Activated CD8-positive, alpha-beta memory T cell treated with anti-CD3 and anti-CD28 coated beads for 1 hour (primary cell): ENCODE measurements at places on chromosomes 12 and 14.

- DNase-seq = no peak
These were observed 13.7 kb upstream of the TCTN1 start for GRCh38 chr12:110600254-110600653.

- DNase-seq = no peak
These were observed 72.1 kb upstream of the SRSF5 start for GRCh38 chr14:69694730-69695281.

DNA sequence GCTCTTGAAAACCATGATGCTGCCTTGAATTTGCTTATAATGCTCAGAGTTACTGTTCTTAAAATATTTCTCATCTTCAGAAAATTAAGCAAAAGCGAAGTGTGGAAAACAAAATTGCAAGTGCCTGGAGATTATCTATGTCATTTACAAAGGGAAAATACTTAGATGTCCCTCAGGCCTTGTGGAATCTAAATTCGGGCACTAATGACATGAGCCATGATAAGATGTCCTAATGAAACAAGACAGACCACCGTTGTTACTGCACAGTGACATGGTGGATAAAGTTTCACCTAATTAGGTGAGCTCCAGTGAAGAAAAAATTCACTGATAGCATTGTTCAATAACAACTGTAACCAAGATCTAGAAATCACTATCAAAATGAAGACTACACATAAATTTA is 30.4 kb downstream of the PPP1R13B start:
- DNase-seq = no peak

- no peak for DNase-seq
These were observed 32.3 kb downstream of the NRDE2 start for GRCh38 chr14:90299408-90299807.

- no peak for DNase-seq
These were observed 3.4 kb downstream of the GSG1 start for GRCh38 chr12:13099844-13100604.

- DNase-seq = no peak
These were observed 6.3 kb upstream of the SERPINA1 start for GRCh38 chr14:94394581-94395207.

DNA sequence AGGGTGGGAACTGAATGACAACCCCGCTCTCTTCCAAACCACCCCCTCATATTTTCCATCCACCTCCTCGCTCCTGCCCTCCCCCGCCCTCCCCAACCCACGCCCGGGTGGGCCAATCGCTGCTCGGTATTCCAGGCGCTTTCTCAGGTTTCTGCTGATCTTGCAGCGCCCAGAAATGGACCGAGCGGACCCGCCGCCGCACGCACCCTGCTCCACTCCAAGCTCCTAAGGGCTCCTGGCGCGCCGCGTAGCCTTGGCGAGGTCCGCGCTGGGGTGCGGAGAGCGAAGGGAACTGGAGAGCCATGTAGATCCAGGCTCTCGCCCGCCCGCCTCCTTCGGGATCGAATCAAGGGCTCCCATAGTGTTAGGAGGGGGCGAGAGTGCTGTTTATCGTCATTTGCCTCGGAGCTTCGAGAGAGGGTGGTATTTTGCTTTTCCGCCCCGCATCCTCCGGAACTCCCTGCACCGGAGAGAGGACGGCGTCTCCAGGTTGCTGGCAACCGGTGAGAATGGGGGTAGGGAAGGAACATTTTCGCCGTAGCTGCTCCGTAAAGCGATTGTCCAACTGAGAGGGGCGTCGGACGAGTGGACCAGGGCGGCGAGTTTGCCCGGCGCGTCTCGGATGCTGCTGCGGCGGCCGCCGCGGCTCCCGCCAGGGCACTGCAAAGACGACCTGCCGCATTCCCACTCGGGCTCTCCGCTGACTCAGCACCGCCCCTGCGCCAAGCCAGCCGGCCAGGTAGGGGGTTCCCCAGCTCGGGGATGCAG is at the start of gene KCNA1:
KCNA1 (plus strand) TSS at position 172 of the 768 bp plus-strand sequence. CDS start 1,474 bp downstream, outside the sequence.
- DNase-seq = no peak

DNA sequence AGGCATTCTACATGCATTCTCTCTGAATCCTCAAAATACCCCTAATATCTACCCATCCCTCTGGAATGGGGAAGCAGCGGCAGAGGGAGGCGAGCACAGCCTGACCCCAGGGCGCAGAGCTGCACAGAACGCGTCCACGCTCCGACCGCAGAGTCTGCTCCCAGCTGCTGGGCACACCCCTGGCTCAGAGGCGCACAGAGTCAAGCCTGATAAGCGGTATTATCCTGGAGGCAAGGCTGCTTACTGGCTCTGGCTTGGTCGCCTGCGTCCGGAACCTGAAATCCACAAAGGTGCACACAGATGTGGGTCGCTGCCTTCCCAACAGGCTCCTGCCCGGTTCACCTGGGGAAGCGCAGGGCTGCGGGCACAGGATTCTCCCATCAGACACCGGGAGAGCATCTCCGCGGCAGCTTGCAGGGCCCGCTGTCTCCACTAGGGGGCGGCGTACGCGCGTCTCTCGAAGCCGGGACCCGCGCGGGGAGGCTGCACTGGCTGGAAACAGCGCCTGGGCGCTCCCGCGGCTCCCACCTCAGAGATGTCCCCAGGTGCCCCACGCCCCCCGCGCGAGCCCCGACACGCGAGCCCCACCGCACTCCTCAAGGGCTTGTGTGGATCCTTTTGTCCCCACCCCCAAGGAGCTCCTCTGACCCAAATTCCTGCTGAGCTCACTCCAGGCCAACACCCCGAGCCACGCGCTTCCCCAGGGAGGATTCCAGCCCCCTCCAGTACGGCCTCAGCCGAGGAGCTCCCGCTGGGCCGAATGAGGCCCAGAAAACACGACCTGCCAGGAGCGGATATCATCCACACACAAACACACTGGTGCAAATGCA is 120.1 kb upstream of the FZD10 start:
- DNase-seq = no peak

GRCh38 chr12:52070185-52070925 is 577 bp downstream of the ATG101 start:
- DNase-seq = no peak

DNA sequence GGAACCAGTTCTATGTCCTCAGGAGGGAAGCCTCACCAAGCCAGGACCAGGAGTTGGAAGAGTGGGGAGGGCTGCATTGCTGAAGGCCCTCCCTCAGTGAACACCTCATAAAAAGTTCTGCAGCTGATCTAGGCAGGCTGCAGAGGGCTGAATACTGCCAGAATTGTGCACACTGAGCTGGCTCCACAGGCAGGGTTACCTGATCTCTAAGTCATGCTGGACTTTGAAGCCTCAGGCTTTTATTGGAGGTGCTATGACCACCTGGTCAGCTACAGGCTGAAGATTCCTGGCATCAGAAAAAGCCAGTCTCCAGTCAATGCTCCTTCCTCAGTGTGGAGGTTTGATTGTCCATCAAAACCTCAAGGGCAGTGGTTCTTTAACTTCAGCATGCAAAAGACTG is 39.7 kb downstream of the FOS start:
- DNase-seq = no peak

DNA sequence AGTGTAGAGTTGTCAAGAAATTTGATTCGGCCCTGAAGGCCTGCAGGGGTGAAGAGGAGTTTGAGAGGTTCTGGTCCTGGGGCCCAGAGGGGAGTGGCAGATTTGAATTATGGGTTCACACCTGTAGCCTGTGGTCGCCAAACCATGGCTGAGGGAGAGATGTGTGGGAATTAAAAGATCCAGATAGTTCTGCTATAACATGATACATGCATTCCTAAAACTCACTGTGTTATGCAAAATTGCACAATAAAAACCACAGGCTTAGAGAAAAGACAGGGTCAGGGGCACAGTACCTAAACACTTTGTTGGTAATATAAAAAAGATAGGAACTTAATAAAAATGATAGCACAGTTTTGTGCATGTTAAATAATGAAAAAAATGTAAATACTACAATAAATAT is 106.2 kb downstream of the TMEM30B start:
- no peak for DNase-seq

- no peak for DNase-seq
These were observed 545 bp downstream of the LIMA1 start for GRCh38 chr12:50282721-50283228.

GRCh38 chr12:50934981-50935807 is 17.1 kb upstream of the HIGD1C start:
- DNase-seq = no peak

DNA sequence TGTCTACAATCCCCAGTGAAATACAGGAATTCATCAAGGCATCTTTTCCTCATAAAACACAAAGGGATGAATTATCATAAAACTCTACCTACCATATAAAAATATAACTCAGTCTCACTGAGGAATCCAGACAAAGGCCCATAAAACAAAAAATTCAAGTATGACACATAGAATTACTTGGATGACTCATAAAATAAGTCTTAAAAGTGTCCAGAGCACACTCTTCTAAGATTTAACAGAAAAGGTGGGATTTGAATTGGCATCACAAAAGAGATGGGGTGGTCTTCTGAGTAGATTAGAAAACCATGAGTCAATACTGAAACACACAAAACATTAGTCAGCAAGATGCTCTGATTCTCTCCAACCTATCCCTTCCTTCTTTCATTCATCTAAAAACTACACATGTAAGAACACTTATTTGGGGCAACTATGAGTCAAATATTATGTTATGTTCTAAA is 202.7 kb upstream of the GARIN6 start:
- no peak for DNase-seq

DNA sequence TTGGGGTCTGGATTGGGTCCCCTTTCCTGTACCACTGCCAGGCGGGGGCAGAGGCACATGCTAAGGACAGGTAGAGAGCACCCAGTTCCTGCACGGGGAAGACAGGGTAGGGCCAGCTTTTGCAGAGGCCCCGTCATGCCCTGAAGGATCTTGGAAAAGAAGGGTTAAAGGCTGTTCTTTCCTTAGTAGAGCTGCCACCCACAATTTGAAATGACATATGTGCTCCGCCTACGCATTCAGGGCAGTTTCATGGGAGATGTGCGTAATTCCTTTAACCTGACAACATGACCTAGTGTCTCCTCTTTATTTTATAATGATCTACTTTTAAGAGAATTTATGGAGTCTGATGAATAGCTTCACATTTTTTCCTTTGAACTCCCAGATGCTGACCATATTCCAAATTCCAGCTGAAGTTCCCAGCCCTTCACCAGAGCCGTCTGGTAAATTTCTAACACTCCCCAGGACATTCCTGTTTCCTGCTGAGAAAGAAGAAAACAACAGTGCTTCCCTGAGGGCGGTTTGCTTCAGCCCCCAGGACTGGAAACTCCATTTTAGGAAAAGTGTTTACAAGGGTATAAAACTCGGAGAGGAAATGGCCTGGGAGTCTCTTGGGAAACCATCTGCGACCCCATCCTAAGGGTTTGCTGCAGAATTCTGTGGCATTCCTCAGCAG is 58.9 kb upstream of the PLEKHG3 start:
- no peak for DNase-seq

- DNase-seq = no peak
These were observed 166.1 kb upstream of the E2F7 start for GRCh38 chr12:77231501-77231918.

- no peak for DNase-seq
These were observed 37.5 kb downstream of the TTC7B start for GRCh38 chr14:90778571-90779255.

- DNase-seq = no peak
These were observed 6.4 kb downstream of the PRR4 start for GRCh38 chr12:10842862-10843261.

GRCh38 chr12:57793920-57794319 is 11.3 kb downstream of the TSFM start:
- DNase-seq = no peak

- no peak for DNase-seq
These were observed 11.0 kb upstream of the PPP4R3A start for GRCh38 chr14:91521061-91521640.
